ENCODE measurements at places on chromosomes 3 and 15.

DNA sequence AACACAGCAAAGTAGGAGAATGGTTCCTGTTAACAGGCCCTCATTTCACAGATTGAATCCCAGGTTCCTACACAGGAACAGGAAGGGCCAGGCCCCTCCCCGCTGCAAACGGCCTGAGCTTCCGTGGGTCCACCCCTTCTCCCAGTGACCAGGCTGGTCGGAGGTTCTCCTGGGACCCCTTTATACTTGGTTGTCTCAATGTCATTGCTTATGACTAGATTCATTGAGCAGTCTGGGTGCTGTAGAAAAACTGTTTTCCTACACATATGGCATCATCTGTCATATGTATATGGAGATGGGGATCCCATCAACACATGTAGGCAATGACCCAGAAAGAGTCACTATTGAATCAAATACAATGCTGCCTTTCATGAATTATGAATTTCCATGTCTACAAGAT, 3.8 kb downstream of the C3orf85 start:
- DNase-seq, result no peak

- DNase-seq, result no peak
These were observed 3.6 kb downstream of the LRRC57 start for GRCh38 chr15:42544853-42545629.

DNA sequence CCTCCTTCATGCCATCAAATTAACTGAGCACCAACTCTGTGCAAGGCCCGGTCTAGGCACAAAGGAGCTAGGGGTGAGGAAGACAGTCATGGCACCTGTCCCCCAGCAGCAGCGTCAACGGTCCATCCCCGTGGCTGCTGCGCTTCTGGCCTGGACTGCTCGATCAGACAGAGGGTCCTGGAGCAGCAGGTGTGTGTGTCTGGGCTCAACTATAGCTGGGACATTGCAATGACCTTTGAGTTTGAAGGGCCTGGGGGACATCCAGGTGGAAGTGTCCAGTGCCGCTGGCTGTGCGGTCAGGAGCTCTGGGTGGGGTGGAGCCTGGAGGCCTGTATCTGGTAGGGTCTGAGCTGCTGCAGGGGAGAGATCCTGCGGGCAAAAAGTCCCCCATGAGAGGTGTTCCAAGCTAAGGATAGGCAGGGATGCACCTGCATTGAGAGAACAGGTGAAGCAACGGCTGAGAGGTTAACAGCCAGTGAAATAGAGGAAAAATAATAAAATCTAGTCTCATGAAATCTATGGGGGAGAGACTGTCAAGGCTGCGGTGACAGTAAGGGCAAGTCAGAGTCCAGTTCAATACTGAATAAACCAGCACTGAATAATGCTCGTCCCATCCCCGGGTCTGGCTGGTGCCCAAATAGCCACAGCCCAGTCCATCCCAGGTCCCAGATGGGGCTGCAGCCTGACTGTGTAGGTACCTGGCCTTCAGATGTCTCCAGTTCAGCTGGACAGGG, 25.4 kb upstream of the SLC41A3 start:
- no peak for DNase-seq

- no peak for DNase-seq
These were observed 24.8 kb upstream of the TRIM59 start for GRCh38 chr3:160474416-160474838.

DNA sequence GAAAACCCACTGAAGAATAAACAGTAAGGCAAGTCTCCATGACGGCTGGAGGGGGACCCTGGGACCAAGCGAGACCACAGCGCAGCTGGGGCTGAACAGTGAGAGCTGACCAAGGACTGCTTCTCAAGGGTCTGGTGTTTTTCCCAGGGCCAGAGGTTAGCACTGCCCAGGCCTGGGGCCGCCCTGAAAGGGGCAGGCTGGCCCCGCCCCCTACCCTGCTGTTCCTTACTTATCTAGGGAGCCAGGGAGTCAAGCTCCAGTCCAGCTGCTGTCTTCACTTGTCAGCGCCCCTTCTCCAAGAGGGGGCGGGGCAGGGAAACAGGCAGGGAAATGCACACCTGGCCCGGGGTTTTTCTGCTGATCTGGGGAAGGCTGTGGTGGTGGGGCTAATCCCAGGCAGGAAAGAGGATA, 51.6 kb upstream of the HACD2 start:
- DNase-seq, result no peak

DNA sequence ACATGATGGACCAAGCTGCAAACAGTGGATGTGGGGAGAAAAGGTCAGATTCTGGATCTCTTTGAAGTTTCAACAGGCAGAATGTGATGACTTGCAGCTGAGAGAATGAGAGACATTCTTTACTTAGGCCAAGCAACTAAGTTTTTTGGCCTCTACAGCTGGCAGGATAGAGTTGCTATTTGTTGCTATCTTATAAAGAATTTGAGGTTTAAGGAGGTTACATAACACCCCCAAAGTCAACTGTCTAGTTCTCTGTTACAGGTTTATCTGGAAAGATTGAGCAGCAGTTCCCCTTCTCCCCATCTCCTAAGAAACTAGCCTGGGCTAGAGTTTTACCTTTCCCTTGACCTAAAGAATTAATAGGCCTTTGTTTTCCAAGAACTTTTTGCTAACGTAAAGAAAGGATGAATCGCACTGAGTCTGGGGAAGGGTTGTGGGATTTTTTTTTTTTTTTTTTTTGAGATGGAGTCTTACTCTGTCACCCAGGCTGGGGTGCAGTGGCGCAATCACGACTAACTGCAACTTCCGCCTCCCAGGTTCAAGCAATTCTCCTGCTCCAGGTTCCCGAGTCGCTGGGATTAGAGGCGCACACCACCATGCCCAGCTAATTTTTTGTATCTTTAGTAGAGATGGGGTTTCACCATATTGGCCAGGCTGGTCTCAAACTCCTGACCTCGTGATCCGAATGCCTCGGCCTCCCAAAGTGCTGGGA, 26.6 kb upstream of the SLMAP start:
- no peak for DNase-seq

DNA sequence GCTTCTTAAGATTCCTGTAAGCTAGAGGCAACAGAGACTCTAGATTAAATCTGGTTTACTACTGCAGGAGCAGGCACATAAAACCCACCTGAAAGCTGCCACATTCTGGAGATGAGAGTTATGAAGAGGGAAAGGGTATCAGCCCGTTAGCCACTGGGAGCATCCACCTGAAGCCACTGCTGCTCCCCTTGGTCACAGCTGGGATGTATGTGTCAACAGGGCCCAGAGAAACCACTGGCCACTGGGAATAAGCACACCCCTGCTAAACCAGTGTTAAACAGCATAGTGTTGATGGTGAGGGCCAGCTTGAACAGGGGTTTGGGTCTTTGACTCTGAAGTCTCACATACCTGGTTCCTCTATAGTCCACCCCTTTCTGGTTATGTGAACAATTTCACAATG, 10.9 kb downstream of the SLCO2A1 start:
- no peak for DNase-seq

GRCh38 chr3:36457667-36458066, 77.4 kb downstream of the STAC start:
- no peak for DNase-seq

DNA sequence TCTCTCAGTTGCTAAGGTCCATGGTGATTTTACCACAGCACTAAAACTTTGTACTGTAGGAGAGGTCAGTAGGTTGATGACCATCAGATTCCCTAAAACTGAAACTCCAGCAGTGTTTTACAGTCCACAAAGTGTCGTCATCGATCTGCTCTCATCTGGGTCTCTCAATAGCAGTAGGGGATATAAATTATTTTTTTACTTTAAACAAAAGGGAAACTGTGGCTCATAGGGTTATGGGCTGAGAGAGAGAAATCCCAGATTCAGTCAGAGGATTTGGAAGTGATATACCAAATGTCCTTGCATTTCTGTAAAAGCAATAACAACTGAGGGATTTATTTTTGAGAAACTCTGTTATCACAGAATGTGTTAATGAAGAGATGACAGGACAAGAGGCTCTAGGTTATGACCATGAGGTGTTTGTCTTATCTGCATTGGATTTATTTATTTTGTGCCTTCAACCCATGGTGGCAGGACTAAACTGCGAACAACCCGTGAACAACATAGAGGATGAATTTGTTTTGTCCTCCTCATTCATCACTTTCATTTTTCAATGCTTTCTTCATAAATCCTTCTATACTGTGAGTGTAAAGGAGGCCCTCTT, 869.7 kb downstream of the OTOL1 start:
- no peak for DNase-seq

DNA sequence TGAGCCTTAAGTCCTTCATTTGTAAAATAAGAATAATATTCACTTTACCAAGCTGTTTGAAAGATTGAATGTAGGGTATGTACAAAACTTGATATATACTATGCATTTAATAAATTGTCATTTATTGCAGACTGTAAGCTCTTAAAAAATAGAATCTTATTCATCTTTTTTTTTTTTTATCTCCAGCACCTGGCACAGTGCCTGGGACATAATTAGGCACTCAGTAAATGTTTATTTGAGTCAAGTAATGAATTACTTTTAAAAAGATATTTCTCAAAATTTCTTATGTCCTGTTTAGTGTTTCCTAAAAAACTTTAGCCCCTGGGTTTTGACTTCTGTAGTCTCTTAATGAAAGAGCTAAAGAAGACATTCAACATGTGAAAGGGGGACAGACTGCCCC, 71.7 kb downstream of the TOP2B start:
- no peak for DNase-seq

GRCh38 chr15:101775136-101775535, 28.2 kb upstream of the OR4F6 start:
- DNase-seq, result no peak

GRCh38 chr15:22960556-22960955, 19.6 kb downstream of the CYFIP1 start:
- no peak for DNase-seq

DNA sequence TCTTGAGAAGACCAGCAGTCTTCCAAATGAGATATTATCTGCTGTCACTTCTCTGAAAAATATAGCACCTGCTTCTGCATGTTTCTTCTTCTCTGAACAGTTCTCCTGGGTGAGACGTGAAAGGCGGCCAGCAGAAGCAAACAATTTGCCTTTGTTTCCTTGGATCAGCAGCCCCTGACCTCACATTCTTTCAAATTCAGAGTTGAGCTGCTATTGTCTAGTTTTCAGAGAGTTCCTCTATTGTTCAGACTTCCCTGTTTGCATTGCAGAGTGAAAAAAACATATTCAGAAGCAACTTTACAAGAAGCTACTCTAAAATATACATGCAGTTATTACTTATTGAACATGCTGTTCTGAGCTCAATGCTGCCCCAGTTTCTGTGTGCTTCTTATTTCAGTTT, 653.6 kb downstream of the NAALADL2 start:
- DNase-seq, result no peak

GRCh38 chr15:67110958-67111864, 45.8 kb downstream of the SMAD3 start:
- DNase-seq, result no peak

GRCh38 chr3:125137358-125138033, 75.1 kb downstream of the SLC12A8 start:
- no peak for DNase-seq

GRCh38 chr3:113630956-113631542, 65.4 kb downstream of the USF3 start:
- no peak for DNase-seq

GRCh38 chr15:100734586-100734985, 132.2 kb downstream of the ASB7 start:
- DNase-seq, result no peak

DNA sequence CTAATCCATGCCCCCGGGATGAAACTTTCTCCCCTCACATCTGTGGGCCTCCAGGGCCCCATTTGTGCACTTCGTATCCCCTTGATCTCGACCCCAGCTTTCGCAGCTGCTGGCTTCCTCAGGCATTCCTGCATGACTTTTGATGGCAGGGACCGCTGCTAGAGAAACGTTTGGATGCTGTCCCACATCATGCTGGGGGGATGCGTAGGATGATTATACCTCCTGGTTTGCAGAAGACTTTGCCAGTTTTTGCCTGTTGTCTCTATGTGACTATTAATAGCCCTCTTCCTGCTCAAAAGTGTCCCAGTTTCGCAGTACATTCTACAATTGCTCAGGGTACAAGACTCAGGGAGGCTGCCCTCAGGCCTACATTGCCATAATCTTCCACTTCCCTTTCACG, 10.4 kb upstream of the KCNAB1 start:
- DNase-seq, result no peak

- no peak for DNase-seq
These were observed 23.4 kb upstream of the MAP4 start for GRCh38 chr3:48039487-48040190.

GRCh38 chr15:41942886-41943285, 29.5 kb downstream of the EHD4 start:
- no peak for DNase-seq

- no peak for DNase-seq
These were observed 35.8 kb upstream of the SLCO2A1 start for GRCh38 chr3:134065252-134066157.

- no peak for DNase-seq
These were observed 275.2 kb upstream of the KCNMB2 start for GRCh38 chr3:178260887-178261565.

DNA sequence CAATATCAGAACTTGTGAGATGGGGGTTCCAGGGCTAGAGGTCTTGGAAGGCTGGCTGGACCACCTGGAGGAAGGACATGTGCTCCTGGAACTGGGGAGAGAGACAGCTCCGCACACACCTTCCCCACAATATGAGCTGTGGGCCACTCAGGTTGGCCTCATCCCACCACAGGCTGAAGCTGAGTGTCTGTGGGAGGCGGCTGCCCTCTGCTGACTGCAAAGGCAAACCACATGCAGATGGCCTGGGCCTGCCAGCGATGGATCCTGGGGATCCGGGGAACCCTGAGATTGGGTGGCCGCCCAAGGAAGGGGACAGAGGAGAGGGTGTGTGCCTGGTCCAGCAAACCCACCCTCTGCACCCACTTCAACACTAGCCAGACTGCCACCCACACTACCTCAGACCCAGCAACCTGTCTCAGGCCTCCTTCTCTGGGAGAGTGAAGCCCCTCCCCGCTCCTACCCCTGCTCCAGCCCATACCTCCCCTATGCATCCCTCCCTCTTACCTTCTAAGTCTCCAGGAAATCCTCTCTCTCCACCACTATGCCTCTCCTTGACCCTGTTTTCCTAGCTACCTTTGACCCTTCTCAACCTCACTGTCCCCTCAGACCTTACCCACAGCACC, 44.8 kb downstream of the CYP11A1 start:
- DNase-seq, result peak; percentile 28

- no peak for DNase-seq
These were observed 11.1 kb downstream of the LRCH3 start for GRCh38 chr3:197801891-197802778.

GRCh38 chr3:172629470-172629869, 81.4 kb downstream of the NCEH1 start:
- no peak for DNase-seq

DNA sequence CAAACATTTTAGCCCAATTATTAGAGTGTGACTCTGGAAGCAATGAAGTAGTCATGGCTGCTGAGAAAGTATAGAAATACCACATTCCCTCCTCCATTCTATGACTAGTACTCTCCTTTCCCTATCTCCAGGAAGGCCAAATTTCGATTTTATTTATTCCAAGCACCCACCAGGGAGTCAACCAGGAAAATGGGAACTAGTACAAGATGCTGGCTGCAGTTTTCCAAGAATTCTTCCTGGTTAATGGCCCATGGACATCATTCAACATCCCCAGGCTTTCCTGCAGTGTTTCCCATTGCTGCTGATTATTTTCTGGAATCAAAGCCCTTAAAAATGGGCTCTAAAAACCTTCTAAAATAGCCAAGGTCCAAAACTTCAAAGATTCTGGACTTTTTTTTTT, 247.9 kb upstream of the STT3B start:
- DNase-seq, result no peak
